ENCODE measurements at places on chromosomes 5 and 9.
A peak's percentile ranks its signal among the peaks of the same experiment; 100 is the strongest.

DNA sequence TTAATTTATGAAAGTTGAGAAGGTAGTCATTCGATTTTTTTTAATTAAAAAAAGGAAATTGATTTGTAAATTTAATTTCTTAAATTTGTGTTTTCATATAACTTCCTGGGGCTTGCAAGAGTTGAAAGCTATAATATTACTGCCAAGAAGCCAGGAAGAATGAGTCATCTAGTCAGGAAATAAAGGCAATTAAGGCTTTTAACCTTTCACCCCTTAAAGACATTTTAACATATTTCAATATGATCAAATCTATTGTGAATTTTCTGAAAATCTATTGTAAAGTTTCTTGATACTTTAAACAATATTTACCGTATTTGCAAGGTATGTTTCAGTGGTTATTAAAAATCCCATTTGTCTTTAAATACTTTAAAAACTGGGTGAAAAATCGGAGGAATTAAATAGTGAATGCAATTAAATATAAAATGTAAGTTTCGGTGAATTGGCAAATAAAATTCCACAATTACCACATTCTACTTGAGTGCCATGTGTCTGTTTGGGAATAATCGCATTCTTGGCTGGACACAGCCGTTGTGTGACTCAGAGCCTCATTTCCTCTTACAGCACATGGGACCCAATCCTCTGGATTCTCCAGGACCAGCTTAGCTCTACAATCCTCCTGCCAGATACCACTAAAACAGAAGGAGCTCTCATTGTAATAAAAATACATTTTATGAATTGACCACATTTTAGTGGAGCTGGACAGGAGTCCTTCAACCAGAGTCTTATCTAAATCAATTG is 310.7 kb downstream of the HCN1 start:
- no peak overlapping the region for H3K27ac ChIP-seq
- H3K27me3 ChIP-seq = no peaks in the 10 kb centered on the region
- no peak overlapping the region for H3K4me3 ChIP-seq
- no peaks in the 10 kb centered on the region for H3K36me3 ChIP-seq
- DNase-seq = no peak

GRCh38 chr9:128275198-128276007 is at the start of gene GOLGA2:
TSS of gene GOLGA2 (minus strand) at chr9:128276007. CDS start at chr9:128275976, 31 bp downstream.
- peaks cover 43% of the 10 kb centered on the region for H3K4me1 ChIP-seq
- H3K27me3 ChIP-seq = no peaks in the 10 kb centered on the region
- DNase-seq = no peak
- peak within 1 kb of the TSS; percentile 51 for H3K27ac ChIP-seq

- no peaks in the 10 kb centered on the region for H3K4me1 ChIP-seq
- no peaks in the 10 kb centered on the region for H3K27me3 ChIP-seq
- no peak overlapping the region for H3K27ac ChIP-seq
- no peaks in the 10 kb centered on the region for H3K36me3 ChIP-seq
- DNase-seq = no peak
Measured at GRCh38 chr9:73357607-73358006, 205.9 kb downstream of the ANXA1 start.

- no peak for DNase-seq
- no peak overlapping the region for H3K4me3 ChIP-seq
- H3K27me3 ChIP-seq = peaks cover 15% of the 10 kb centered on the region
- H3K4me1 ChIP-seq = no peaks in the 10 kb centered on the region
- no peak overlapping the region for H3K27ac ChIP-seq
- H3K36me3 ChIP-seq = no peaks in the 10 kb centered on the region
Measured at GRCh38 chr9:117145811-117146490, 268.9 kb downstream of the ASTN2 start.

- peak; percentile 67 for DNase-seq
- H3K27me3 ChIP-seq = no peaks in the 10 kb centered on the region
- H3K27ac ChIP-seq = peak overlapping the region; percentile 30
- H3K4me3 ChIP-seq = no peak overlapping the region
Measured at GRCh38 chr9:125233678-125234077, 7.5 kb downstream of the HSPA5 start.

Measured in PC-9 (cell line).